ENCODE measurements at places on chromosomes 3 and 15.

DNA sequence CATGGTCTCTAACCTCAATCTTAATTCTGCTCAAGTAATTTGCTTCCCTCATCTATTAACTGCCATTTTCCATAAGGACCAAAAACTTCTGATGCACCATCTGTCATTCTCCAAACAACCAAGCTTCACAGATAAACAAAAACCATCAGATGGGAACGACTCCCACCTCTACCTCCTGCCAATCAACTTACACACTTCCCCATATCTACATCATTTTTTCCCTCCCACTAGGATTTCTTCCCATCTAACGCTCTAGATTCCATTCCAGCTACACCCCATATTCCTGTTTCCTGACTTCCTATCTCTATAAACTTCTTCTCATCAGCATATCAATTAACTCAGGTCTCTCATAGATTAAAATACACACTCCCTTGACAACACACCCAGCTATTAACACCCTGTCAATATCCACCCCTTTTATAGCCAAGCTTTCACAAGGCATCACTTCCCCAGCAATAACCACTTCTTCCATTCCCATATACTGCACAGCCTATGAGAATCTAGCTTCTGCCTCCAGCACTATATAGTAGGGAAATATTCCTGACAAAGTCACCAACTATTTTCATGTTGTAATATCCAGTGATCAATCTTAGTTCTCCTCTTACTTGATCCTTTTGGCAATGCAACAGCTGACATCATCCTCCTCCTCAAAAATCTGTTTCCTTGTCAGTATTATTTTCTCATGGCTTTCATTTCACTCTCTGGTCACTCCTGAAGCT, 39.2 kb downstream of the SNX4 start:
- peak; percentile 83 for DNase-seq

DNA sequence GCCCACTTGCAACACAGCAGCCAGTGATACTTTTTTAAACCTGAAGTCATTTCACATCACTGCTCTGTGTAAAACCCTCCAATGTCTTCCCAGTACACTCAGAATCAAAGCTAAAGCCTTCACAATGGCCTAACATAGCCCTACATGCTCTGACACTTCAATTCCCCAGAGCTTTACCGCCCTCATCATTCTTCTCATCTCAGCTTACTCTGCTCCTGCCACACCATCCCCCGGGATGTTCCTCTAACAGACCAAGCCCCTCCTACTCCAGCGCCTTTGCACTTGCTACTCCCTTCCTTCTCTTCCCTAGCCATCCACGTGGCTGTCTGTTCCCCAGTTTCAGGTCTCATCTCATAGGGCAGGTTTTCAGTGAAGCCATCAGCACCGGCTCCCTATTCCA, 194.0 kb downstream of the SSR3 start:
- no peak for DNase-seq

DNA sequence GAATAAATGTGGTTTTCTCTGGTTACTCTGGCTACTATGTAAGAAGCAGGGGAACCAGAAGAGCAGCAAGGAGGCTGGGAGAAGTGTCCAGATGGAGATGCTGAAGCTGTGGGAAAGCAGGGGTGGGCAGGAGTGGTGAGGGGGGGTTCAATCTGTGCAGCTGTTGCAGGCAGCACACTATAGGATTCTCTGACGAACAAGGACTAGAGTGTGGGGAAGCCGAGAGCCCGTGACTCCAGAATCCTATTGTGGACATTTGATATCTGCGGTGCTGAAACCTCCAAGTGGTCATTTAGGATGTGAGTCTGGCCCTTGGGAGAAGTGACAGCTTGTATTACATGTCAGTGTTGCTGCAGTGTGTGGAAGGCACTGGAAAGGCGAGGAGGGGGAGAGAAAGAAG, 60.5 kb downstream of the GABRB3 start:
- DNase-seq = no peak

GRCh38 chr3:45921158-45922038, 21.9 kb upstream of the CXCR6 start:
- no peak for DNase-seq

- DNase-seq = no peak
These were observed 12.1 kb upstream of the CSRNP1 start for GRCh38 chr3:39165518-39165917.

DNA sequence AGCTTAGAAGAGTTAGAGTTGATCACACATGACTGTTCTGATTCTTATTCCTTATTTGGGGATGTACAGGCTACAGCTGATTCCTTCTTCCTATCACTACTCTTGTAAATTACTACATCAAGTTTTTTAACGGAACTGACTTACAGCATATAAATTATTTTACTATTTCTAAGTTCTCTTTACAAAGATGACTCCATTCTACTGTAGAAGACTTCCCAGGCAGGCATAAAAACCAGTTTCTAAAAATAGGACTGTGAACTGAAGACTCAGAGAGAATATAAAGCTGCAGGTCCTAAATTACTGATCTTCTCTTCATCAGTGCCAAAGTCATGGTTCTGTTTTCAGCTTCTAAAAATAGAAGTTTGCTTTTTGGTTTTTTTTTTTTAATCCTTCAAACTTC, 38.9 kb downstream of the ANO10 start:
- no peak for DNase-seq

DNA sequence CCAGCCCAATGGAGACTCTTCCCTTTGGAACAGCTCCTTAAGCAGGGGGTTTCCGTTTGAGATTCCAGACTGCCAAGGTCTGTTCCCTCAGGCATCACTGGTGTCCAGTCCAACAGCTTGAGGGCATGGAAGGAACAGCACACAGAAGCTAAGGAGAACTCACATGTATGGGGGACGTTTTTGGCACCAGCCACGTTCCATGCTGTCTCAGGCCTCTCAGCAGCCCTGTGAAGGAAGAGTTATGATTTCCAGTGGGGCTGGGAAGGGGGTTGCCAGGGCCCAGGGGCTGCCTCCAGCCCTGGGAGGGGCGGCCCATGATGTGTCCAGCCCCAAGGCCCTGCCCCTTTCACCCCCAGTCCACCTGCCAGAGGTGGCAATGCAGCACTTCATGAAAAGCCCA, 7.5 kb upstream of the RHO start:
- DNase-seq = no peak

- no peak for DNase-seq
These were observed 313.9 kb upstream of the CTNNB1 start for GRCh38 chr3:40885430-40885829.

DNA sequence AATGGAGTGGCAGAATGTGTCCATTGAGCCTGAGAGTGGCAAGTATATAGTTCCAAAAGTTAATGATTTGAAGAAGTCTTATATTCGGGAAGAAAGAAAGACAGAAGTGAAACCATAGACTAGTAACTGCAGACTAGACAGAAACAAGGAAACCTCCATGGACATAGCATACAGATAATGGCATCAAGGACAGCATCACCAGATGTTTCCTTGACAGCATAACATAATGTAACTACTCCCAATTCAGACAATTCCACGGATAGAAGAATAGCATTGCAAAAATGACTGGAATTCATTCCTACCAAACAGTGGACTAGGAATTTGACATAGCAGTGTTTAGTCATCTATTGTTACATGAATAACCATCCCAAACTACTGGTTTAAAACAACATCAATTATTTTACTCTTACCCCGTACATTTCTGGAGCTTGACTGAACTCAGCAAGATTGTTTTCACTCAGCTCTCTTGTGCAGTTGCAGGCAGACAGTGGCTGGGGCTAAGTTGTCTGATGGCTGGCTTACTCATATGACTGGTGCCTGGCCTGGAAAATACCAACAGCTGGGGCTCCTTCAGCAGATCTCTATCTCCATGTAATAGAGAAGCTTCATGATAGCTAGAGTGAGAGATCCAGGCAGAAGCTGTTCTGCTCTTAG, 109.7 kb upstream of the GADL1 start:
- DNase-seq = peak; percentile 84

- DNase-seq = peak; percentile 16
These were observed 69.2 kb upstream of the COL6A5 start for GRCh38 chr3:130276203-130276803.

DNA sequence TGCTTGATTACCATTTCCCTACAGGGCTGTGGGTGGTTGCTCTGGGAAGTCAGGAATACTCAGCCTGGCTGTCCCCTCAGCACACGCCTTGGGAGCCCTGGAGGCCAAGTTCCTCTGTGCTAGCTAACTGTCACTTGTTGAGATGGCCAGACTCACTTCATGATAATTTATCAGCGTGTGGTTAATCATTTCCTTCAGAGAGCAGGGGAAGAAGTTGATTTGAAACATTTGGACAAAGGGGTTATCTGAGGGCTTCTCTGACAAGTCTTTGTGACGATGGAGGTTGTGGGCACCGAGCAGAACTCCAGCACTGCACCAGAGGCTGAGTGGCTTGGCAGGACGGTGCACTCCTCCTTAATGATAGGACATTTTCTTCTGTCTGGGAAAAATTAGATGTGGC, 61.9 kb downstream of the WHAMM start:
- no peak for DNase-seq

DNA sequence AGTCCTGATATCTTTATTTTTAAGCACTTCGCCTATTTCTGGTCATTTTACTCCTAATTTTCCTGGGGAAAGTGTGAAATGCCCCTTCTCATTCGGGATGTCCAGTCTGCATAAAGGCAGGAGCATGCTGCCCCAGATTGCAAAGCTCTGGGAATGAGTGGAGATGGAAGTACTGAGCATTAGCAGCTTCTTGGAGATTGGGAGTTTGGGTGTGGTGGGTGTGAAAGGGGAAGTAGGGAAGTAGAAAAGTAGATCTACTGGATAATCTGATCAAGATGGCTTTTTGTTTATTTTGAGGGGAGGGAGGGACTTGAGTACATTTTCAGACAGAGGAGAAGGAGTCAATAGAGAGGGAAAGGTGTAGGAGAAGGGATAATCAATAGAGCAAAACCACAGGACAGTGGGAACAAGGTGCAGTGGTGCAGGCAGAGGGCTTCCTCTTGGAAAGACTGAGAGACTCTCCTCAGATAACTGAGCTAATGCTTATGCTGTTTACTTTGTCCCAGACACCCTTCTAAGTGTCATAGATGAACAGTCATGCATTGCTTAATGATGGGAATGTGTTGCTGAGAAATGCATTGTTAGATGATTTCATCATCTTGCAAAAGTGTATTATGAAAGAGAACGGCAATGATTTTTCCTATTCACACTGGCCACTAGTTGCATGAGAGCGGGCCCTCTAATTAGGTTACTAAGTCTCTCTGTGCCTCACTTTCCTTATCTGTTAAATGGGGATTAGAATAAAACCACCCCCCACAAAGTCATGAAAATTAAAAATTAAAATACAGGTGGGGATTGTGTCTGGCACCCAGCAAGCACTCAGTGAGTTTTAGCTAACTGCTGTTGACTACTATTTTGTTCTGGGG, 45.5 kb downstream of the PHLDB2 start:
- peak; percentile 85 for DNase-seq

DNA sequence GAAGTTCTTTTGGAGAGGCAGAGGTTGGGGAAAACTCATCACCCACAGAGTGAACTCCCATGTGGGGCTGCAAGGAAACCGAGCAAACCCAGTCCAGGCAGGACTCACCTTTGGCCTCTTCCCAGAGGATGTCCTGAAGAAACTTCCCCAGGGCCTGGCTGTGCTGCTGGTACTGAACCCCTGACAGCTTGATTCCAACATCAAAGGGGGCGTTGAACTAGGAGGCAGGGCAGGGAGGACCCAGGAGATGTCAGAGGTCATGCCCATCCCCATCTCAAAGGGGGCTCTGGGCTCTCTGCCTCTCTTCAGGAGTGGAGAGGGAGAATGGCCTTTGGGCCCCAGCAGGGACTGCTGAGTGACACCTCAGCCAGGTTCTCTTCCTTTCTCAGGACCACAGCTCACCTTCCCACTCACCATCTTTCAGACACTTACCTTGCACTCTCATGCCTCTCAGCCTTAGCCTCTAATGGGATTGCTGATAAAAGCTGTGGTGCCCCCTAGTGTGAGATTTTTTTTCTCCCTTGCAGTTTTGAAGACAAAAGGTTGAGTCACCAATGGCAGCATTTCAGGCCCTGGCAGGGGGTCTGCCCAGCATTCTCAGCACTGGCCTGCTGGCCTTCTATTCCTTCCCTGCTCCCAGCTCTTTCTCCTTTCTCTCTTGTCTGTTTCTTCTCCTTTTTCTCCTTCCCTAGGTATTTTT, 6.0 kb downstream of the GHRL start:
- DNase-seq = no peak

GRCh38 chr3:14156201-14156600, 22.2 kb downstream of the XPC start:
- no peak for DNase-seq

DNA sequence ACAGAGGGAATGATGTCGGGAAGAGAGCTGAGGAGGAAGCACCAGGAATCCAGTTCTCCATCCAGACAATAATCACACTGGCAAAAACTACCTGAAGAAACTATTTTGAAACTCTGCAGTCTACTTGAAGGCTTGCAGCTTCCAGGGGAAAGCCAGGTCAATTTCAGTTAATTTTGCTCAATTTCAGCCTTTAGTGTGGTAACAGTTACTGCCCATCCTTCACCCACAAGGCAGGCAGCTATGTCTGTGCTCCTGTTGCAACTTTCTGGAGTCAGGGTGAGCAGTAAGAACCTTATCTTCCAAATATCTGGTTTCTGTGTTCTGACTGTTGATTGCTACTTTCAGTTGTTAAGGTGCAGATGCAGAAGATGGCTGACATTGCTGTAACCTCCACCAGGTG, 221.7 kb downstream of the ADAMTS17 start:
- DNase-seq = no peak

DNA sequence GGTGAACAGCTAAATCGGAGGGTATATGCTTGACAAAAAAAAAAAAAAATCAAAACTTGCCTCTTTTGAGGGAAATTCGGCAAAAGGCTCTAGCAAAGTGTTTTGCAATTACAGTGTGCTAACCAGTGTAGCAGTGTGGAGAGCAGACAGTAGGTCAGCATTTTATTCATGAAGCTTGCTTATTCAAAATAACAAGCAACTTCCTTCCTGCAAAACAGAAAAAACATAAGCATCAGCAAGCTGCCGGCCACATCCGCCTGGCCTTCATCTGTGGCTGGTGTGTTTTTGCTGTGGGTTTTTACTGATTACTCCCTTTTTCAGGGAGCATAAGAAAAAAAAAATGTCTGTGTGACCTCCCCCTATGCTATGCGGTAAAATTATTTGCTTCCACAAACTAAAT, 434.1 kb downstream of the OCA2 start:
- DNase-seq = no peak

GRCh38 chr15:55238877-55239276, 42.1 kb upstream of the RSL24D1 start:
- DNase-seq = no peak

GRCh38 chr3:186180891-186181481, 72.1 kb upstream of the ETV5 start:
- DNase-seq = no peak

DNA sequence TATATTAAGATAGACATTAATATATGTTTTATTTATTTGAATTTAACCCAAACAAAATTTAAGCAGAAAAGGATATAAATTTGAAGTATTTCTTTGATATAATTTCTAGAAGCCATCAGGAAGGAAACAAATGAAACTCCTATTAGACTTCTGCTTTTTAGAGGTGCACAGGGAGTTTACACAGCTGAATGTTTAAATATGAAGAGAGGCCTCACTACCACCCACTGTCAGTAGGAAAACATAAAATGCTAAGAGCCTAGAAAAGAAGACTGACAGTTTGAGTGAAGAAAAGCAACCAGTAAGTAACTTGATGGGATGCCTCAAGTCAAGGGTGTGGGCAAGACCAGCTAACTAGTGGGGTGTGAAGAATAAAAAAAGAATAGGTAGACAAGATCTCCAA, 19.7 kb downstream of the PLSCR2 start:
- DNase-seq = no peak

Data from skeletal muscle cell (primary cell).